Esophagus mucosa (tissue), 1 donor: ENCODE measurements at places on chromosomes 6 and 20. TPM values are rescaled to one million over a fixed set of nuclear protein-coding genes. Genes with fewer than 3 reads are reported as not detected.

HM13 gene
- total RNA-seq, result 232 TPM

BANF2 gene
- not detected for total RNA-seq

HMGCLL1 gene
- total RNA-seq, result not detected

THBS2 gene
- 50.0 TPM for total RNA-seq

GJA10 gene
- total RNA-seq, result not detected

EBF4 gene
- 1.7 TPM for total RNA-seq

HIVEP2 gene
- total RNA-seq, result 12.2 TPM

NOX3 gene
- not detected for total RNA-seq

RGS17 gene
- total RNA-seq, result 1.6 TPM

LY6G6C gene
- 10.8 TPM for total RNA-seq

NR2E1 gene
- 0.08 TPM for total RNA-seq

LY6G6F gene
- total RNA-seq, result not detected

CLPSL2 gene
- not detected for total RNA-seq

SIRT5 gene
- 7.2 TPM for total RNA-seq

ARFGEF3 gene
- total RNA-seq, result 1.2 TPM

DLK2 gene
- 8.9 TPM for total RNA-seq

DNAH8 gene
- 0.04 TPM for total RNA-seq

TNFRSF6B gene
- total RNA-seq, result 4.5 TPM

UNC5CL gene
- total RNA-seq, result 0.56 TPM

COL20A1 gene
- not detected for total RNA-seq

SYTL3 gene
- 1.7 TPM for total RNA-seq

MAP7 gene
- total RNA-seq, result 29.9 TPM
